ENCODE measurements at places on chromosomes 7 and 10.

GRCh38 chr7:122881324-122881723 lies 4.9 kb downstream of the CADPS2 start:
- DNase-seq = no peak

DNA sequence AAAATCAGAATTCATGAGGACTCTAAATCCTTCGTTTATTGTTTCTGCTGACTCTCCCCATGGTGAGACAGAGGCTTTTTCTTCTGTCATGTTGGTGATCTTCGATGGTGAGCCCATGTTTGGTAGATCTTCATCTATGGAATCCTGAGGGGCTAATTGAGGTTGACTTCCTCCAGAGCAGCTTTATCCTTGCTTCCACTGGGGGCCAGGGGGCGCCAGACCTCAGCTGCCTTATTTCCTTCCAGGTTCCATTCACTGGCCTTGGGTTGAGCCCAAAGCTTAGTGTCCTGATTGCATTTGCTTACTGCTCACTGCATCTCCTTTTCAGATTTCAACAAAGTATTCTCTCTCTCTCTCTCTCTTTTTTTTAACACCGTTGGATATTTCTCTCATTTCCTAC lies 80.7 kb downstream of the GCC1 start:
- DNase-seq = peak; percentile 7

DNA sequence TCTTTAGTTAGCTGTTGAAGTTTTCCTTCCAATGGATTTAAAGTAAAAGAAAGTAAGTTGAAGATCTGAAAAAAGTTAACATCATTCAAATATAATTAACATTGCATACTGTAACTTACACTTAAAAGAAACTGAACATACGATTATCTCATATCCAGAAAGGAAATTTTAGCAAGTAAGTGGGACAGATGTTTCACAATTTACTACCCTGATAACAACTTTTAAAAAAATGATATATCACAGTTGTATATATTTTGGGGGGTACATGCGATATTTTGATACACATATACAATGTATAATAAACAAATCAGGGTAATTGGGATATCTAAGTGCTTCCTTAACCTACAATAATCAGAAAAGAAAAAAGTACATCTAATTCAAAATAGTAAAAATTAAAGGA lies 44.2 kb downstream of the ASZ1 start:
- DNase-seq = no peak

DNA sequence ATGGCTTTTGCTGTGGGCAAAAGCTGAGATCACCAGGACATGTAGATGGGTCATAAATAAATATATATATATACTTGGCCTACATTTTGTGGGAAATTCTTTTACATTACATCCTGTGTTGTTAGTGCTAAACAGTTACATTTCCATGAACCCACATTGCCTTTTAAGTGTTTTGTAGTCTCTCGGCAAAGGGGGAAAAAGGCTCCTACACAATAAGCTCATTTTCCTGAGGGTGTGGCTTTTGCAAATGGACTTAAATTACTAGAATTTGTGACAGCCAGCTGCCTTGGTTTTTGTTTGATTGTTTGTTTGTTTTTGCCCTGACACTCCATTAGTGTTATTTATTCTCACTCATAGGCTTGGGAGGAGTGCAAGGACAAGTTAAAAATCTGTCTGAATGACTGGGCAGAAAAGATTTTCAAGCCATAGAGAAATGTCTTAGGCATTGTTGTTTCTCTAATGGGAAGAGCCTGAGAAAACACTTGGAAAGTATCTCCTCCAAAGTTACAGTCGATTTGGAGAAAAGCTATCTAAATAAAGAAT lies 128.8 kb downstream of the DGKB start:
- no peak for DNase-seq

- DNase-seq = no peak
Observed at GRCh38 chr7:53657586-53657985, 622.2 kb downstream of the POM121L12 start.

DNA sequence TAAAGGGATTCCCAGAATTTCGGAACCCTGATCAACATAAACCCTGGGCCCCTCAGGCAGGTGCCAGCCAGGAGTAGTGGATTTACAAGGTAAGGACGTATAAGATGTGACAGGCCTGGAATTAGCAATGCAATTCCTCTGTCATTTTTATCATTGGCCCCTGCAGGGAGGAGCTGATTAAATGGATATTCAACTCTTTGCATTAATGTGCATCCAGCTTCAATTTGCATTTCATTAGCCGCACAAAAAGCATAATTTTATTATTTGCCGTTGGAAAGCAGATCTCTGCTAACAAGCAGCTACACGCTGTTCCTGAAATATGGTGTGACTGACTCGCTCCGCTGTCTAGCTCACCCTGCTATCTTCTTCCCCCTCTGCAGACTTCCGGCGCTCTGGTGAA lies 195.8 kb downstream of the RPS24 start:
- no peak for DNase-seq

GRCh38 chr10:11612021-11613001 lies 861 bp upstream of the USP6NL start:
- peak; percentile 23 for DNase-seq

DNA sequence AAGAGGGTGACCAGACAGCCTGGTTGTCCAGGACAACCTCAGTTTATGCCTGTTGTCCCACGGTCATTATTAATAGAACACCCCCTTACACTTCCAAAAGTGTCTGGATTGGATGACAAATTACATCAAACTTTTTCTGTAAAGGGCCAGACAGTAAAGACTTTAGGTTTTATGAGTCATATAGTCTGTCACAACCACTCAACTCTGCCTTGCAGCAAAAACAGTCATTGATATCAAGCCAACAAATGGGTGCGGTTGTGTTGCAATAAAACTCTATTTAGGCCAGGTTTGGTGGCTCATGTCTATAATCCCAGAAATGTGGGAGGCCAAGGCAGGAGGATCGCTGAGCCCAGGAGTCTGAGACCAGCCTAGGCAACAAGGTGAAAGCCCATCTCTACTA lies 66.7 kb upstream of the ATP6V0A4 start:
- no peak for DNase-seq

DNA sequence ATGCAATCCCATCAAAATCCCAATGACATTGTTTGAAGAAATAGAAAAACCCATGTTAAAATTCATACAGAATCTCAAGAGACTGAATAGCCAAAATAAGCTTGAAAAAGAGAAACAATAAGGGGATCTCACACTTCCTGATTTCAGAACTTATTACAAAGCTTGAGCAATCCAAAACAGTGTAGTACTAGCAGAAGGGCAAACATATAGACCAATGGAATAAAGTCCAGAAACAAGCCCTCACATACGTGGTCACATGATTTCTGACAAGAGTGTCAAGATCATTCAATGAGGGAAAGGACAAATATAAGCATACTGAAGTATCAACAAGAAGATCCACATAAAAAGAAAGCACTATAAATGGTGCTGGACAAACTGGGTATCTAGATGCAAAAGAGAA lies 31.9 kb downstream of the MICU1 start:
- DNase-seq = no peak

GRCh38 chr7:17690030-17690429 lies 250.3 kb downstream of the SNX13 start:
- no peak for DNase-seq

GRCh38 chr10:121425623-121426022 lies 172.6 kb downstream of the FGFR2 start:
- DNase-seq = no peak

GRCh38 chr10:80492848-80493521 lies 38.9 kb downstream of the TSPAN14 start:
- DNase-seq = no peak

- DNase-seq = peak; percentile 92
Observed at GRCh38 chr10:78510566-78511323, 477.1 kb downstream of the RPS24 start.

GRCh38 chr7:94650147-94651051 lies 5.5 kb downstream of the SGCE start:
- DNase-seq = peak; percentile 50

GRCh38 chr7:82335927-82336326 lies 107.7 kb downstream of the CACNA2D1 start:
- peak; percentile 69 for DNase-seq

GRCh38 chr7:103009466-103010185 lies 65.0 kb downstream of the FBXL13 start:
- DNase-seq = no peak

DNA sequence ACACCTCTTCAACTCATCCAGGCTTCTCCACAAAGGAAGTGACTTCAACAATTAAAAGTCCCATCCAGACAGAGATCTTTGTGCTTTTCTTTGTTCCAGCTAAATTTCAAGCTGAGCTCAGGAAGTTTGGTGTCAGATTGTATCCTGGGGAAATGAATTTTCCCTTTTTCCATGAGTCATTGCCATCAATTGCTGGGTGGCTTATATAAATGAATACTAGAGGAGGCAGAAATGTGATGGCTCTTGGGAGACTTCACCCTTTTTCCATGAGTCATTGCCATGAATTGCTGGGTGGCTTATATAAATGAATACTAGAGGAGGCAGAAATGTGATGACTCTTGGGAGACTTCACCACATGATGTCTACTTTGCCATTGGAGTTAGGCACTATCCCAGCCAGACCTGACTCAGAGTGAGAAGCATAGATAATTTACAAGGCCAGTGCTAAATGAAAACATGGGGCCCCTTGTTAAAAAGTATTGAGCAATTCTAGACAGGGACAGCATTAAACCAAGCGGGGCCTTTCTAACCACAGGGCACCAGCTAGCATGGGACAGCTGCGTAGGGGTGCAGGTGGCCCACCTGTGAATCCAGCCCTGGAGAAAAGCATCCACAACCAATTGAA lies 339.2 kb upstream of the PODXL start:
- DNase-seq = no peak

- DNase-seq = peak; percentile 17
Observed at GRCh38 chr7:115494529-115495147, 535.9 kb downstream of the TFEC start.

GRCh38 chr7:2923291-2923781 lies 79.2 kb upstream of the GNA12 start:
- no peak for DNase-seq

All from tongue (tissue), 3 donors.